ENCODE measurements at places on chromosomes 16 and 17.

- DNase-seq: no peak
Measured at GRCh38 chr16:88901718-88902337, 35.4 kb upstream of the PABPN1L start.

- no peak for DNase-seq
Measured at GRCh38 chr16:11734025-11734652, 8.5 kb downstream of the TXNDC11 start.

- DNase-seq: no peak
Measured at GRCh38 chr17:63142836-63143235, 176.8 kb downstream of the TANC2 start.

DNA sequence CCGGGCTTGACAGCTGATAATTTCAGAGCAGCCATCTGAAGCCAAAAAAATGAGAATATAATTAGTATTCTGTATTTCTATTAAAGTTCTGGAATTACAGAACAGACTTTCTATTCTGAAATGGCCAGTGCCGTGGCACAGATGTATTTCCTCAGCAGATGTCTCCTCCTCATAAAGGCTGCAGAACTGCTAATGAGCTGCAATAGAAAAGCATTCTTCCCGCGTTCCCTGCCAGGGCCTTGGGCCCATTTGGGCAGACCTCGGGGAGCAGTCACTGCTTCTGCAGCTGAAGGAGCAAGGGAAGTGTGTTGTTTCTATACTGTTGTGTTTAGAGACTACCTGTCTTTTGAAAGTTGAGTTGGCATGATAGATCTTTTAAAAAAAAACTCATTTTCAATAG lies 152.6 kb upstream of the CACNG5 start:
- no peak for DNase-seq

- DNase-seq: peak; percentile 94
Measured at GRCh38 chr16:1331712-1332617, 1.5 kb upstream of the BAIAP3 start.

DNA sequence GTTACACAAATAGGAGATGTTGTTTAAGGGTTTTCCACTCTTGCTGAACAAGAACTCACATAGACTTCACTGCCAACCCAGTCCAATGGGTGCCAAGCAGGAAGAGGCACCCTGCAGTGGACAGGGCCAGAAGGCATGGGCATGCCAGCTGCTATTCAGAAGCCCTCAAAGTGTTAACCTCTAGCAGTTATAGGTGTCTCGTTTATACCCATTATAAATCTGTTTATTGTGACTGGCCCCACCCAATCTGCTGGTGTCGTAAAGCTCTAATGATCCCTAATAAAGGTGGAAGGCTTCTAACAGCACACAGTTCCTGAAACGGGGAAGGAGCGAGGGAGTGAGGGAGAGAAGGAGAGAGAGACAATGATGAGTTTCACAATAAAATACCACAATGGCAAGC lies 23.9 kb downstream of the HNF1B start:
- no peak for DNase-seq

- DNase-seq: no peak
Measured at GRCh38 chr16:75219838-75220237, 1.1 kb downstream of the CTRB1 start.

DNA sequence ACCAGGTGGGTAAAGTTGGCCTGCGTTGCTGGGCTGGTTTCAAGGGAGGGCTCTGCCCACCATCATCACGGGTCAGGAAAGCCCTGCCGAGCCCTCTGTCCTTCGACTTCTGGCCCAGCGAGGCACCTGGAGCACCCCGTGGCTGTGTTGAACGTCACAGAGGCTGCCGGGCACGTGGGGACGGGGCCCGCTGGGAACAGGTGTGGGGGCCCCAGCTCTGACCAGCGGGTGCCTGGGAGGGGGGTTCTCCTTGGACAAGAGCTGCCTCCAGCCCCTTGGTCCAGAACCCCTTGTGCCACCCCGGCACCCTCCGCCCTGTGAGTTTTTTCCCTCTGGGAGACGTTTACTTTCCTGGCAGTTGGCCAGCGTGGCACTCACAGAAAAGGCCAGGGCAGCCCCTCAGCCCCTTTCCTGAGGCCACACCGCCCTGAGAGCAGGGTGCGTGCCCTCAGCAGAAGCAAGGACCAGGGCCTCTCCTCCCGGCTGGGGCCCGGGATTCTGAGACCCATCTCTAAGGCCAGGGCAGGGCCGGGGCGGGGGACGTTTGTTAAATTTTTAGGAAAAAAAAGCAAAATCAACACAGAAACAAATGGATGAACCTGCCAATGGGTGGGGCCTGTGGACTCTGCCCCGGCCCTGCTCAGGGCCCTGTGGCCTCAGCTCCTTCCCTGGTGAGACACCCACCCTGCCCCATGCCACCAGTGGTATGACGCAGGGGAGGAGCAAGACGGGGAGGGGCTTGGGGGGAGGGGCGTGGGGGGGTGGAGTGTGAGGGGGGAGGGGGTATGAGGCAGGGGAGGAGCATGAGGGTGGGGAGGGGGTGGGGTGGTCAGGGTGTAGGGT lies 31.3 kb upstream of the GNG13 start:
- no peak for DNase-seq

DNA sequence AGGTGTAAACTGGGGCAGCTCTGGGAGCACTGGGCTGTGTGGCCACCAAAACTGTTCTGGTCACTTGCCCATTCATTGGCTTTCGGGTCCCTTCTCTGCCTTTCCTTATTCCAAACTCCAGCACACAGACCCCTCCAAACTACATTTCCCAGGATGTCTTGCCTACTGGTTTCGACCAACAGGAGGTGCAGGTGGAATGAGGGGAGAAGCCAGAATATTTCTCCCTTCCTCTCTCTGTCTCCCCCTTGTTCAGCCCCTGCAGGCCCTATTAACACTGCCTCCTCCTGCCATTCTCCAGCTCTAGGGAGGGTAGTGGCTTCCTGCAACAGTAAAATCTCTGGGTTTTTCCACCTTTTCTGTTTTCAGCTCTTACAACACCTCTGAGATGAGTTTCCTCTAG lies 13.2 kb upstream of the NAGPA start:
- peak; percentile 22 for DNase-seq

DNA sequence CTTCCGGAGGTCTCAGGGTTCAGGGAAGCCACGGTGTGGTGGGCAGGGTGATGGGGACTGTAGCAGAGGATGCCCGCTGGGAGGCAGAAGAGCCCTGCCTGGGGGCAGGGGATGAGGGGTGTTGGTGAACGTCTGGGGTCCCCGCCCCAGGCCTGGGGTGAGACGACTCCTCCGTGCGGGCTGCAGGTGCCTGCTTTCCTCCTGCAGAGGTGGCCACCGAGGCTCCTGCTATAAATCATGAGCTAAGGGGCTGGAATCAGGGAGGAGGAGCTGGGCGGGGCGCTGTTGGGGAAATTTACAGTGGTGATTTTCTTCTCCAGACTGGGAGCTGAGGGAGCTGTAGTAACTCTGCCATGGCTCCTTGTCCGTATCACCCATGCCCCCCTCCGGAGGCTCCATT lies 167.0 kb downstream of the MRM1 start:
- no peak for DNase-seq

GRCh38 chr17:67312265-67312664 lies 54.1 kb downstream of the PSMD12 start:
- DNase-seq: no peak

DNA sequence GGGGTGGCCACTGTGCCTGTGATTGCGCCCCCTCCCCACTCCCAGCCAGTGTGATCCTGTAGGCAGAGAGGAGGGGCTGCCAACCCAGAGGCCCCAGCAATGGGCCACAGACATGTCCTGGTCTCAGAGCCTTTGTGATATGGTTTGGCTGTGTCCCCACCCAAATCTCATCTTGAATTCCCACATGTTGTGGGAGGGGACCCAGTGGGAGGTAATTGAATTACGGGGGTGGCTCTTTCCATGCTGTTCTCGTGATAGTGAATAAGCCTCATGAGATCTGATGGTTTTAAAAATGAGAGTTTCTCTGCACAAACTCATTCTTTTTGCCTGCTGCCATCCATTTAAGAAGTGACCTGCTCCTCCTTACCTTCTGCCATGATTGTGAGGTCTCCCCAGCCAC lies 56.8 kb upstream of the ZNF469 start:
- no peak for DNase-seq

DNA sequence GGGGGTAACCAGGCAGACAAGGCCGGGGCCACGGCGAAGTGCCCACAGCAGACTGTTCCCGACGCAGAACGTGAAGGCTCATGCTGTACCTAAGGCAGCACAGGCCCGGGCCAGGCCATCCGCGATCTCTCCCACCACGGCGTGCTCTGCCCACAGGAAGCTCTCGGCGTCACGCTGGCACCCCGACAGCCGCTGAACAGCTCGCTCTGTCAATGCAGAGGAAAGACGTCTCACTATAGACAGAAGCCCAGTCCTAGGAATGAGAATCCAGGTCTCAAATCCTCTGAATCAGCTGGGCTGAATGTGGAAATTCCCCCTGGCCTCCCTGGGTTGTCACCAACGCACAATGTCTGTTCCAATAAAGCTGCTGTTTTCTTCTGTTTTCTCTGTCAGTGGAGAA lies 21.4 kb downstream of the SERPINF1 start:
- no peak for DNase-seq

DNA sequence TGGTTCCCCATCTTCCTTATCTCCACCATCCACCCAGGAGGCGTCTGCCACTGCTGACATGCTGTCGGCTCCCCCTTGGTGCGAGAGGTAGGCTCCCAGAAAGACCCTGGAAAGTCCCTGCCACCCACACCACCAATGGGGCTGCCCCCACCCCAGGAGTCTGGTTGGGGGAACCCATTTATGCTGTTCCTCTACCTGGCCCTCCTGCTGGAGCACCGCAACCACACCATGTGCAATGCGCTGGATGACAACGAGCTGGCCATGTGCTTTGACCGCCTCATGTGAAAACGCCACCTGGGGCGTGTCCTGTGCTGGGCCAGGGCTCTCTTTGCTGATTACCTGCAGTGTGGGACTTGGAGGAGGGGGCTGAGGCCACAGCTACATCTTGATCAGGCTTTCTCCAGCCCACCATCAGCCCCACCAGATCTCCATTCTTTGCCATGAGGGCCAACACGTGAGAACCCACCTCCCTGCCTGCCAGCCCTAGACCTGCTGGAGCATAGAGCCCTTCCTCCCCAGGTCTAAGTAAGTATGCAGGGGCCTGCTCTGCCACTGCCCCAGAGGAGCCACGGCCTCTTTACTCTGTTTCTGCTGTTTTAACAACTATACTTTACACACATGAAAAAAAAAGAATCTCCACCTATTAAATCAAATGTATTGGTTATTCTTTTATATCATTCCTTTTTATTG lies 7.9 kb upstream of the ALDH3A1 start:
- DNase-seq: no peak

DNA sequence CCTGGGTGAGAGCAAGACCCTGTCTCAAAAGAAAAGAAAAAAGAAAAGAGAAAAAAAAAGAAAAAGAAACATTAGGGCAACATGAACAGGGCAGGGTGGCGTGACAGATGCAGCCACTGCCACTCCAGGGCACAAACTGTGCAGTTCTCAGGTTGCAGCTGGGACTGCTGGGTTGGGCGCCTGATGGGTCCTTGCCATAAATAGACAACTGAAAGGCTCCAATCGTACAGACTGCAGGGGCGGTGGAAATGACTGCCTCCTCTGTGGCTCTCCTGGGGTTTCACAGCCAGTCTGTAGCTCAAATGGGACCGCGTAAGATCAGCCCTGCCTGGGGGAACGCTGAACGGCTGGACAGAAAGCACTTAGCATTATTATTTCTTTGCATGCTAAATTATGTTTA lies 130.7 kb downstream of the CPPED1 start:
- no peak for DNase-seq

DNA sequence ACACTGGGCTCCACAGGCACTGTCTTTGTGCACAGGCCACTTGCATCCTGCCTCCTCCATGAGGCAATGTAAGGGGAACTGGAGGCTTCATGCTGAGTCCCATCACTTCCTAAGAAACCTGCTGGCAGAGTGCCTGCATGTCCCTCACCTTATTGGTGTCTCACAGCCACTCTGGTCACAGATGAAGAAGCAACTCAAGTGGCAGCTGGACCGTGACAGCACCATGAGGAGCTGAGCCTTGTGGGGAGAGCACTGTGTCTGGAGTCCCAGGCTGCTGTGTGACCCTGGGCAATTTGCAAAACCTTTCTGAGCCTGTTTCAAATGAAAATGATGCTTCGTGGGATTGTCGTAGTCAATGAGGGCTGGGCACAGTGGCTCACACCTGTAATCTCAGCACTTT lies 19.5 kb downstream of the ANKRD40 start:
- no peak for DNase-seq

DNA sequence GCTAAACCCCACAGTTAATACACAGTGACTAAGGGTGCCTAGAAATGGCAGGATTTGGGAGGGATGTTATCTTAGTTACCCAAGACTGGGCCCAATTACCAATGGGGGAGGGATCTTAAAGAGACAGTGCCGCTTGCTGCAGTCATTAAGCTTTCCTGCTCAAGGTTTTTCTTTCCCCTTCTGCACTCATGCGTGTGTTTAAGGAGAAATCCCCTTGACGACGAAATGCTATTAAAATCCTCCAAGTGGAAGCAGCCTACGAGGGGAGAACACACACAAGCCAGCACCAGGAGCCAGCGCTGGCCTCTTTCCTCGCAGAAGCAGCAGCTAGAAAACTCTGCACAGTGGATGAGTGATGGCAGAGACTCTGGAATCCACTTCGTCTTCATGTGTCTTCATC lies 22.0 kb downstream of the SALL1 start:
- no peak for DNase-seq

DNA sequence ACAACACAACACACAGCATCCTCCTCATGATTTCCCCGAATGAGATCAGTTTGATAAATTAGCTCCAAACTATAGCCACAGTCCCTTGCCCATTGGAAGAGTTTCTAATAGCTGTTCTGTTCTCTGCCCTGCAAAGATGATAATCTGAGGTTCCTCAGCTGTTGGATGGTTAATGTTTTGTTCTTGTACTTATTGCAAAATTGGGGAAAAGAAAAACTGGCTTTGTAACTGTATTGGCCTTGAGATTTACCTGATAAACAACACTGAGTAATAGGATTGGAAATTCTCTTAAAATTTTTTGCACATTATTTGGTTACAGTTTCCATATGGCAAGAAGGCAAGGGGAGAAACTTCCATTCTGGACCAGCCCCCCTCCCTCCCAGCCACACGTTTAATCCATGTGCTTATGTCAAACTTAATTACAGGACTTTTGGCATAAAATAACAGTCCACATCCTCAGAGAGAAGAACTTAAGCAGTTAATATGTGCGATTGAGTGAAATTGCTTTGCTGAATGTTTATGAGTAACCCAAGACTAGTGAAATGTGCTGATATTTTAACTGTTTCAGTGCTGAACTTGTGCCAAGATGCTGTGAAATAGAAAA lies 119.1 kb upstream of the ZFHX3 start:
- no peak for DNase-seq

DNA sequence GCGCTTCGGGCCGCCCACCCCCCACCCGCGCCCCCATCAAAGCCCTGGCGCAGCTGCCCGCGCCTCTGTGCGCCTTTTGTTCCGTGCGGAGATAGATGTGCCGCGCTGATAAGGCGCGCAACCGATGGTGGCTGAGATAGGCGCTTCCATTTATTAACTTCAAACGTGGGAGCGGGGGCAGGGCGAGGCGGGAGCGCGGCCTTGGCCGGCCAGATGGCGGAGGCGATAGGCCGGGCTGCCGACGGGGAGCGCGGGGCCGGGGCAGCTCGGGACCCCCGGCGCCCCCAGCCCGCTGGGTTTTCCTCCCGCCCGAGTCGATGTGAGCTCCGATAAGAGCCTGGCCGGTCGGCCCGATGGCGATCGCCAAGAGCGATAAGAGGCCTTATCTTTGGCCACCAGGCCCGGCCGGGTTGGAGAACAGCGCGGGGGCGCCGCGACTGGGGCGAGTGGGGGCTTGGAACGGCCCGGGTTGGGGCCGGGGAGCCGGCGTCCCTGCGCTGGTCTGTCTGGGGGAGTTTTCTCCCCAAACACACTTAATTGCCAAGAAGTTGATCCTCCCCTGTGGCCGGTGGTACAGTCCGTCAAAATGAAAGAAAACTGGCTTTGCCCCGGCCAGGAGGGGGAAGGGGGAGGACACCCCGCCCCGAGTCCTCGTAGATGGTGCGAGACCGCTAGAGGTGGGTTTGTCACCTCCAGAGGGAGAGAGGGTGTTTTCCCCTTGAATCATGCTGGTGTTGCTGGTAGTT lies 2.7 kb downstream of the ZFPM1 start:
- DNase-seq: no peak

Measured in islet precursor cell (in vitro differentiated cells).